ENCODE measurements at places on chromosomes 13 and 19.

DNA sequence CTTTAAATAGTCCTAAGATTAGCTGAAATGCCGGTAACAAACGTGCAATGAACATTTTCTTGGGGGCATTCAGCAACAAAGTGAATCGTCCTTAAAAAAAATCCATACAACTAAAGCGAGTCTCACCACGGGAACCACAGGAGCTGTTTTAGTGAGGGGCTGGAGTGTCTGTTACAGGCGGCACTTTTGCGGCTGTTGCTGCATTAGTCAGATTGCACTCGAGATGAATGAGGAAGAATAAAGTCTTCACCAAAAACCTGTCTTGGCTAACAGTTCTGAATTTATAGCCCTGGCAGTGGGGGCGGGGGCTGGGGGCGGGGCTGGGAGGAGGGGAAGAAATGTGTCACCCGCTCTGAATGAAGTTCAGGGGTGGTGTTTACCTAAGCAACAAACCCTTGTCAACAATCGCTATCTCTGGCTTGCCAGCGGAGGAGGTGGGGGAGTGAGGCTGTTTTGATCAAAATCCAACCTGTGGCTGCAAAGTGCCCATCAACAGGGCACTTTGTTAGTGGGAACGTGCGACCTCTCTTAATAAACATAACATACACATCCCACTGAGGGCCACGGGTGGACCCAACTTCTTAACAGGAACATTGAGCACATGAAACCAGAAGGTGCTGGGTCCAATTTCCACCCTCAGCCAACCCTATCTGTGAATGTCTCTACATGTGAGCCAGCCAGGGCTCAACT is 44.5 kb downstream of the RFX2 start:
- no peaks in the 10 kb centered on the region for H3K36me3 ChIP-seq
- H3K4me1 ChIP-seq, result no peaks in the 10 kb centered on the region
- no peak overlapping the region for H3K4me3 ChIP-seq
- H3K27ac ChIP-seq, result no peak overlapping the region

DNA sequence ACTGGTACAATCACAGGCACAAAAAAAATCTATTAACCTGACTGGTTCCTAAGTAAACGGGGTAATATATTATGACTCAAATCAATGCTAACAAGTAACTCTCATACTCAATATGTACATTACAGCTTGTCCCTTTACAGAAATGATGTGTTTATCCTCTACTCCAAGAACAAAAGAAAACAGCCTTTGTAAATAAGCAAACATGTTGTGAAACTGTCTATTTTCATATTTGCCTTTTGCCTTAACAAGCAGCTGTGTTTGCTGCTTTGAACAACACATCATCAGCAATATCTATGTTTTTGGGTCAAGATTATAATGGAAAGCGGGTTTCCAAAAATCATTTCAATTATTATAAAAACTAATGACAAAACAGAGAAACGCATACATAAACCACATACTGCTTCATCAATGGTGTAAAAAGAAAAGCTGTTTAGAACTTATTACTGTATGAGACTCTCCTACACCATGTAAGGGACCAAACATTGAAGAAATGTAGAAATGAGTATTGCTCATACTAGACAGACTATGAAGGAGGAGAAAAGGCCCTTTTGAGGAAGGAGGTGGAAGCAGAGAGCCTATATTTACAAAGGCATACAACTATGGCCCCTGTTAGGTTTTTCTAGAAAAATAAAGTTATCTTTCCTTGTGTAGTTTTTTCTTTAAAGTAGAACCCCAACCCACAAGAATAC is 14.8 kb downstream of the TBC1D4 start:
- no peak for DNase-seq
- no peak overlapping the region for H3K4me3 ChIP-seq
- H3K27ac ChIP-seq, result no peak overlapping the region
- no peaks in the 10 kb centered on the region for H3K36me3 ChIP-seq

DNA sequence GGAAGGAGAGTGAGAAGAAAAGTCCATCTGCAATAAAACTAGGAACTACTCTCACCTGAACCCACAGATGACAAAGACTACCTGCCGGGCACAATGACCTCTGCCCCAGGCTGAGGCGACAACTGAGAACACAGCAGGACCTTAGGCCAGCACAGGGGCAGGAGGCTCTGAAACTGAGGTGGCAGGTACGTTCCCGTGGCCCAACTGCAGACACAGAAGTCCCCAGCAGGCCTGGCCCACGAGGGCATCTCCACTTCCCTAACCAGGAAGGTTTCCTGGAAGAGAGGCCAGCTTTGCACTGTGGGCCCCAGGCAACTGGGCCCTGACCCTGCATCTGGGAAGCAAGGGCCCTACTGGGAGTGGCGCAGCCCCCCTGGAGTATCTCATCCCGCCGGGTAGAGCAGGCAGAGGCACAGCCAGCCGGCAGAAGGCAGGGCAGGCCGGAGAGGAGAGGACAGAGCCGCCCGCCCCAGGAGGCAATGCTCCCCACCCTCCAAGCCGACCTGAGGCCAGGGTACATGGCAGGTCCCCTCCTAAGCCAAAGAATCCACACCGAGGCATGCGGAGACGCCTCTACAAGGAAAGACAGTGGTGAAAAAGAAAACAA is 32.7 kb downstream of the STK24 start:
- no peaks in the 10 kb centered on the region for H3K36me3 ChIP-seq
- H3K27ac ChIP-seq, result no peak overlapping the region
- no peak overlapping the region for H3K4me3 ChIP-seq
- H3K27me3 ChIP-seq, result no peaks in the 10 kb centered on the region
- H3K4me1 ChIP-seq, result peaks cover 17% of the 10 kb centered on the region

DNA sequence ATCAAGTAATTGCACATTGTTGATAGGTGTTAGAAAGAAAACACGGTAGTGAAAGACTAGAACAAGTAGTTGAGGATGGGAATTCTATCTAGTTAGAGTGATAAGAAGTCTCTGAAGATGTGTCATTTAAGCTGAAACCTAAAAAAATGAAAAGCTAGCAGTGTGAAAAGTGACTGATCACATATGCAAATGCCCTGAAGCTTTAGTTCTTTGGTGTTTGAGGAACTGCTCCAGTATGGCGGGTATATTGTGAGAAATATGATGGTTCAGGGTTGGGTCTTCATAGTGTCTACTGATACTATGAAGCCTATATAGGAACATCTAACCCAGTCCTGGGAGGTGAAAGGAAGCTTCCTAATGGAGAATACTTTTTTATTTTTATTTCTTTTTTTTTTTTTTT is 45.0 kb downstream of the GPALPP1 start:
- no peaks in the 10 kb centered on the region for H3K36me3 ChIP-seq
- no peaks in the 10 kb centered on the region for H3K27me3 ChIP-seq
- no peak overlapping the region for H3K27ac ChIP-seq
- H3K4me1 ChIP-seq, result no peaks in the 10 kb centered on the region
- no peak for DNase-seq

- no peaks in the 10 kb centered on the region for H3K36me3 ChIP-seq
- peaks cover 86% of the 10 kb centered on the region for H3K27me3 ChIP-seq
- H3K4me1 ChIP-seq, result no peaks in the 10 kb centered on the region
- DNase-seq, result no peak
Observed at GRCh38 chr19:14187561-14187960, 18.4 kb downstream of the ADGRL1 start.

GRCh38 chr19:5590151-5590864 is 22.6 kb upstream of the TINCR start:
- no peak overlapping the region for H3K27ac ChIP-seq
- no peaks in the 10 kb centered on the region for H3K4me1 ChIP-seq
- H3K36me3 ChIP-seq, result peaks cover 43% of the 10 kb centered on the region
- no peaks in the 10 kb centered on the region for H3K27me3 ChIP-seq
- peak; percentile 2 for DNase-seq

DNA sequence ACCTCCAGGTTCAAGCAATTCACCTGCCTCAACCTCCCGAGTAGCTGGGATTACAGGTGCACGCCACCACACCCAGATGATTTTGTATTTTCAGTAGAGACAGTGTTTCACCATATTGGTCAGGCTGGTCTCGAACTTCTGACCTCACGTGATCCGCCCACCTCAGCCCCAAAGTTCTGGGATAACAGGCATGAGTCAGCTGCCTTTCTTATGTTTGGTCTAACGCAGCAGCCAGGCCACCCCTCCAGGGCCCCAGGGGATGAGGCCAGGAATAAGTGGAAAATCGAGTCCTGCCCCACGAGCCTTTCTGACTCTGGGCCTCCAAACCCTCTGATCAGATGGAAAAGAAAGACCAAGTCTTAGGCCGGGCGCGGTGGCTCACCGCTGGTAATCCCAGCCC is 44.5 kb downstream of the CERS4 start:
- DNase-seq, result no peak
- peaks cover 7% of the 10 kb centered on the region for H3K4me1 ChIP-seq
- no peaks in the 10 kb centered on the region for H3K36me3 ChIP-seq

DNA sequence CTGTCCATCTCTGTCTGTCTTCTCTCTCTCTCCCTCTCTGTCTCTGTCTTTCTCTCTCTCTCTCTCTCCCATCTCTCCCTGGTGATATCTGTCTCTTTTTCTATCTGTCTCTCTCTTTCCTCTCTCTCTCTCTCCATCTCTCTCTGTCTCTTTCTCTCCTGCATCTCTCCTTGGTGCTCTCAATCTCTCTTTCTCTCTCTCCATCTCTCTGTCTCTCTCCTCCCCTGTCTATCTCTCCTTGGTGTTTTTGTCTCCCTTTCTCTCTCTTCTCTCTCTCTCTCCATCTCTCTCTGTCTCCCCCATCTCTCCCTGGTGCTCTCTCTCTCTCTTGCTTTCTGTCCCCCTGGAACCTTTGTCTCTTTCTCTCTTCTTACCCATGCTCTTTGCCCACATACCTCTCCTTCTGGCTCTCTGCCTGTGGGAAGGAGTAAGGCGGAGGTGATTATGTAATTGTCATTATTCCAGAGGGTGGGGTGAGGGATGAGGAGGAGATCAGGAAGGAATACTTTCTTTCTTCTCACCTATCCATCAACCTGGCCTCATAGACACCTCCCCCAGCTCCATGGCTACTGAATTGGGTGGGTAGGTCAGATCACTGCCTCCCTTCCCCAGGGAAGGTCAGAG is 30.9 kb upstream of the CYP2B6 start:
- H3K4me1 ChIP-seq, result no peaks in the 10 kb centered on the region
- H3K27ac ChIP-seq, result no peak overlapping the region
- DNase-seq, result no peak
- peaks cover 58% of the 10 kb centered on the region for H3K27me3 ChIP-seq
- H3K4me3 ChIP-seq, result no peak overlapping the region
- no peaks in the 10 kb centered on the region for H3K36me3 ChIP-seq

GRCh38 chr13:94952787-94953186 is 240.4 kb upstream of the SOX21 start:
- no peaks in the 10 kb centered on the region for H3K36me3 ChIP-seq
- no peak overlapping the region for H3K27ac ChIP-seq
- H3K27me3 ChIP-seq, result no peaks in the 10 kb centered on the region
- no peaks in the 10 kb centered on the region for H3K4me1 ChIP-seq

DNA sequence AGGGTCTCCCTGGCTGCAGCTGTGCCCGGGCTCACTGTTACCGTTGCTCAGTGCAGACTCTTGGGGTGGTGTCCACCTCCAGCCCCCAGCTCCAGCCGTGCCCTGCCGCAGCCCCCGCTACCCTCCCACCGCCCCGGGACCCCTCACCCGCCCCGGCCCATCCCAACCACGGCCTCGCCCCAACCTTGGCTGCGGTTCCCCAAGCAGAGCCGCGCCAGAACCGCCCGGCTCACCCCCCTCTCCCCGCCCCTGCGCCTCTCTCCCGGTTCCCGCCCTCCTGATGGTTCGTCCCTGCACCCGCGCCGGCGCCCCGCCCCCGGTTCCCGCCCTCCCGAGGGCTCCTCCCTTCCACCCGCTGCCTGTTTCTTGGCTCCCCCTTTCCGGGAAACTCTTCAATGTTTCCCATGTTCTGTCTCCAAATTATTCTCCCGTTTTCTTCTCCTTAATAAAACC is 40.3 kb downstream of the ANKRD10 start:
- H3K4me1 ChIP-seq, result peaks cover 8% of the 10 kb centered on the region
- H3K27ac ChIP-seq, result no peak overlapping the region
- no peaks in the 10 kb centered on the region for H3K27me3 ChIP-seq
- no peaks in the 10 kb centered on the region for H3K36me3 ChIP-seq

- DNase-seq, result no peak
- H3K27ac ChIP-seq, result no peak overlapping the region
- no peaks in the 10 kb centered on the region for H3K36me3 ChIP-seq
- H3K27me3 ChIP-seq, result no peaks in the 10 kb centered on the region
Observed at GRCh38 chr13:99304541-99304940, 2.7 kb downstream of the GPR183 start.

DNA sequence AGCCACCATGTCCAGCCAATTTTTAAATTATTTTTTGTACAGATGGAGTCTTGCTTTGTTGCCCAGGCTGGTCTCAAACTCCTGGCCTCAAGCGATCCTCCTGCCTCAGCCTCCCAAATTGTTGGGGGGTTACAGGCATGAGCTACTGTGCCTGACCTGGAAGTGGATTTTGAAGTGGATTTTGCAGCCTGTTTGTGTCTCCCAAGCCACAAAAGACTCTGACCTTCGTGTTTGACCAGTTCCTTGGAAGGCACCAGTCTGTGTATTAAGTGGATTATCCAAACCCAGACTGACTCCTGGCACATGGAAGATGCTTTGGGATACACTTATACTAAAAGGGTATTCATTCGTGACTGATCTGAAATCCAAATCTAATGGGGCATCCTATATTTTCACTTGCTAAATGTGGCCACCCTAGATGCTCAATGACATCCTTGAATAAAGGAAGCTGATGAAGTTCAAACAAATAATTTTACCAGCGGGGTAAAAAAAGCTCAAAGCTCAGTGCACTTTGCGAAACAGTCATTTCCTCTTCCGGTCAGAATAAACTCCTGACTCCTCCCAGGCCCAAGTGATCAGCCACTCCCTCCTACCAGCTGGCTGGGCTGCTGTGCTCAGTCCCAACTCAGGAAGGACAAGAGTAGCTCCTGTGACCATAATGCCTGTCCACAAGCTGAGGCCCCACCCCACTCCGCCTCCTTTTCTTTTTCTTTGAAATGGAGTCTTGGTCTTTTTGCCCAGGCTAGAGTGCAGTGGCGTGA is 32.6 kb upstream of the GATAD2A start:
- H3K27ac ChIP-seq, result peak overlapping the region; percentile 74
- H3K4me1 ChIP-seq, result peaks cover 10% of the 10 kb centered on the region
- H3K27me3 ChIP-seq, result no peaks in the 10 kb centered on the region
- H3K4me3 ChIP-seq, result peak overlapping the region; percentile 52
- H3K36me3 ChIP-seq, result no peaks in the 10 kb centered on the region
- DNase-seq, result peak; percentile 83

GRCh38 chr19:33158365-33158764 is 26.5 kb downstream of the WDR88 start:
- H3K36me3 ChIP-seq, result no peaks in the 10 kb centered on the region
- DNase-seq, result no peak
- no peak overlapping the region for H3K27ac ChIP-seq
- no peaks in the 10 kb centered on the region for H3K27me3 ChIP-seq

- no peak overlapping the region for H3K27ac ChIP-seq
- no peak for DNase-seq
- peaks cover 25% of the 10 kb centered on the region for H3K4me1 ChIP-seq
- H3K4me3 ChIP-seq, result no peak overlapping the region
- no peaks in the 10 kb centered on the region for H3K36me3 ChIP-seq
- H3K27me3 ChIP-seq, result no peaks in the 10 kb centered on the region
Observed at GRCh38 chr13:95745752-95746151, 68.8 kb downstream of the DNAJC3 start.

DNA sequence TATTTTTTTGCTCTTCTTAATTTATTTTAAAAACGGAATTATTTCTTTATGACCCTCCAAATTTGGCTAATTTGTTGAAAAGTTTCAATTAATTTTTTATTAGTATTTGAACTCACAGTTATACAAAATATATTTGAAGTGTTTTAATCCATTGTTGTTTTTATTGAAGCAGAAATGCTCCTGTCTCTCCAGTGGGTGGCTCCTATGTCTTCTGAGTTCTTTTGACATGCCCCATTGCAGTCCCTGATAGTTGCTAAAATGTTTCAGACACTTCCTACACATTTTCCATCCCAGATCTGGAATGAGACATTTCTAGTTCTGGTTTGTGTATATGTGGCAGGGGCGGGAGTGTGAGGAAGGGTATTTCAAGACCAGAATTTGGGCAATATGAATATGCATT is 579.4 kb upstream of the PRR20A start:
- no peaks in the 10 kb centered on the region for H3K36me3 ChIP-seq
- no peak overlapping the region for H3K4me3 ChIP-seq
- H3K4me1 ChIP-seq, result no peaks in the 10 kb centered on the region
- no peak overlapping the region for H3K27ac ChIP-seq

Data from MM.1S (cell line).